ENCODE measurements at places on chromosomes 6 and 20. TPM values are rescaled to one million over a fixed set of nuclear protein-coding genes. Genes with fewer than 3 reads are reported as not detected.

GRCh38 chr6:11161031-11161956 lies 49.8 kb upstream of the ERVFRD-1 start:
- no peak for DNase-seq

- DNase-seq = peak; percentile 38
Measured at GRCh38 chr6:90288404-90288803, 8.2 kb downstream of the BACH2 start.

DNA sequence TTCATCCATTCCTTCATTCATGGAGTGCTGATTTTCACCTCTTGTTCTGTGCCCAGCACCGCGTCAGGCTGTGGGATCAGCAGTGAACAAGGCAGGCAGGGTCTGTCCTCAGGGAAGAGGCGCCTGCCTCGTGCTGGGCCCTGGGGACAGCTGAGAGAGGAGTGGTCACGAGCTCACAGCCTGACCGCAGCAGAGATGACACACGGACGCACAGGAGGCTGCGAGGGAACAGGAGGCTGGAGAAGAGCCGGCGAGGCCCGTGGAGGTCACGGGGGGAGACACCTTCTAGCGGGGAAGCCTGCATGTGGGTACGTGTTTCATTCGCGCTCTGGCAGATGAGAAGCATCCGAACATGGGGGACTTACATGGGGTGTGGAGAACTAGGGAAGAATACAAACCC lies 27.5 kb downstream of the PXDC1 start:
- no peak for DNase-seq

- no peak for DNase-seq
Measured at GRCh38 chr6:123908797-123909196, 105.1 kb downstream of the NKAIN2 start.

DNA sequence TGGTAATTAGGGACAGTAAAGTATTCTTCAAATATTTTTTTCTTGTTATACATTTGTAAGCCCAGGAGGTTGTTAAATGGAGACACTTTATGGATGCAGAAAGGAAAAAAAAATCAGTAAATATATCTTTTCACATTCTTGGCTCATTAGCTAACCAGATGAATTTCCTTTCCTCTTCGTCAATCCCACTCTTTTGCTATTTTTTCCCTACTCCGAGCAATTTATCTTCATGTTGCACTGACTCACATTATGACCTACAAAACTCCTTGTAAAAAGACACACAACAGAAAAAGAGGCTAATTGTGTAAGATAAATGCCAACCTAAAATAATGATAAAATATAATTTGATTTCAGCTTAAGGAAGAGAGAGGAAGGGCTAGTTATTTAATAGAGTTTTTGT lies 472.9 kb upstream of the ZNF337 start:
- no peak for DNase-seq

GRCh38 chr6:170305805-170306323 lies 694 bp upstream of the FAM120B start:
- DNase-seq = no peak

- no peak for DNase-seq
Measured at GRCh38 chr6:42368181-42368580, 83.5 kb downstream of the TRERF1 start.

- DNase-seq = no peak
Measured at GRCh38 chr6:13278164-13278563, 50.2 kb downstream of the TBC1D7 start.

- DNase-seq = no peak
Measured at GRCh38 chr6:89536231-89536630, 102.3 kb downstream of the LYRM2 start.

DNA sequence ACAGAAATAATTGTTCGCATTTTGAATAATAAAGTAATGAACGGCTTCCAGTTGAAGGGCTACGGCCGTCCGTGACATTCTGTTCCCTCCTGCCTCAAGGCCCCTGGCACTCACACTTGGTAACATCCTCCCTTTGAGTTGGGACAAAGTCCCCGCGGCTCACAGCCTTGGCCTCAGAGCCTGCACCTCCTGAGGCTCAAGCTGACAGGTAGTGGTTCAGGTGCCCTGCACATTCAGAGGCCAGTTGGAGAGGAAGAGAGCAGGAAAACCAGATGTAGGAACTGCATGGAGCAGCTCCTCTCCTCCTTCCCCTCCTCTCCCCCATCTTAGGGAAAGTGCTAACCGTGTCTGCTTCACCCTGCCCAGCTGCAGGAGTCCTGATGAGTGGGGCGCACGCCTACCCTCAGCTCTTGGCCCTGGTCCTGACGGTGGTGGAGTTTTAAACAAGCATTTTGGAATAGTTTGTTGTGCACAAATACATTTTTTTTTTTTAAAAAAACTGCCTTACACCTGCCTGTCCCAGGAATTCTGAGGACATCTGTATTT lies 393.1 kb downstream of the SMOC2 start:
- DNase-seq = no peak

DNA sequence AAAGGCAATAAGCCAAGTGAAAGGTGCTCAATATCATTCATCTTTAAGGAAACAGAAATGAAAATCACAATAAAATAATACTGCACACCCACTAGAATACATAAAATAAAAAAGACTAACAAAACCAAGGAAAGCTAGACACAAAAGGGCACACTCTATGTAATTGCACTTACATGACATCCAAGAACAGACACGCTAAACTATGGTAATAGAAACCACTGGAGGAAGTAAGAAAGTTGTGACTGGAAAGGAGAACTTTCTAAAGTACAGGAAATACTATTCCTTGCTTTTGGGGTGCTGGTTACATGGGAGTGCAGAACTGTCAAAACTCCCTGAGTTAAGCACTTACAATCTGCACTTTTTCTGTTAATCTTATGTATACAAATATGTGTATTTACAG lies 253.7 kb upstream of the RUNX2 start:
- no peak for DNase-seq

DNA sequence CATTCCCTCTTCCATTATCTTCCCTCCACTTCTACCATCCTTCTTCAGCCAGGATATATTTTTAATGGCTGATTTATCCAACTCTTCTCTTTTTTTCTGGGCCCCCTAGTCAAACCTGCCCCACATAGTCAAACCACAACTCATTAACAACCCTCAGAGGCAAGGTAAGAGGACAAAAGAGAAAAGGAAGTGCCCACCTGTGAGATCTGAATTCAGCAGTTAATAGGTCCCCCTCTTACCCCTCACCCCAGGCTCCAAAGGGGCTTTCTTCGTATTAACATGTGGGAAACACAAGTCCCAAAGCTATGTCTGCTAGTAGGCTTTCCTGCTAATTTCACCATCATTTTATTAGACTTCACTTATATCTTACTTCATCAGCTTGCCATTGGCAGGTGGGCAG lies 44.1 kb upstream of the TSPYL1 start:
- no peak for DNase-seq

DNA sequence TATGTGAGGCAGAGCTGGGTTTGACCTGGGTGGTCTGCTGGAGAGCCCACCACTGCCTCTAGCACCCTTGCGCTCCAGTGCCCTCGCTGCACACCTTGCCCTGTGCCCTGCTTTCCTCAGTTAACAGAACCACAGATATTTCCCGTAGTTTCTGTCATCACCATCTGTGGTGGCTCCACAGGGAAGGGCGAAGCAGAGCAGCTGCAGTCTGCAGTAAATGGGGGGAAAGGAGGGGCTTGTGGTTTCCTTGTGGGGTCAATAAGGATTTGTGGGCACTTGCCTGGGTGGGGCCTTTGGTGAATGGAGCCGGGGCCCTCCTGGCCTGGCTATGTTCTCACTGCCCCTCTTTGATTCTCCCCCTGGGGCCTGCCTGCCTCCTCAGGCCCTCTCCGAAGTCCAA lies 21.2 kb upstream of the CCDC167 start:
- no peak for DNase-seq

GRCh38 chr6:34793877-34794276 lies 2.0 kb downstream of the BLTP3A start:
- no peak for DNase-seq

DNA sequence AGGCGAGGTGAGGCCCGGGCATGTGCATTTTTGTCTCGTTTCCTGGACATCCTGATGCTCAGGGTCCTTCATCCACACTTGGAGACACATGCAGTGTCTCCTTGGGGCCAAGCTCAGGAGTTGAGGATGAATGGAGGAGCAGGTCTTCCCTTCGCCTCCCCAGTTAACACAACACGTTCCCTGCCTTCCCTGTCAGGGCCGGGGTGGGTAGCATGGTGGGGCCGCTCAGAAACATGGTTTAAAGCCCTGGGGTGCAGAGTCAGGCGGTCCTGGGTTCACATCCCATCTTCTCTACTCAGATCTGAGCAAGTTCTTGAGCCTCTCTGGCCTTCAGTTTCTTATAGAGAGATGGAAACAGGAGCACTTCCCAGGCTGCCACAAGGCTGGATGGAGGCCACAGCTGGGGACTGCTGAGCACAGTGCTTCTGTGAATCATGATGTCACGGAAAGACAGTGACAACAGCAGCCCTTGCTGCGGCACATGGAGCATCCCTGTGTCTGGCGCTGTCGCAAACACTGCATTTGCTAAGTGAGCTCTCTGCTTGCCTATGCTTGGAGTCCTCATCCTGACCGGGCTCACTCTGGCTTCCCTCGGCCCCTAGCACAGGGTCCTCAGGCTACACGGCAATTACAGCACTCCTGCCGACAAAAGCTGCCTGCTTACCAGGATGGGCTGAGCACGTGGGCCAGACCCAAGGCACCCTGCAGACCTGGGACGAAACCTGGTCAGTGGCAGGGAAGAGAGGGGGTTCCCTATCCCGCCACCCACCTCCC lies 45.6 kb upstream of the STX16 start:
- DNase-seq = no peak

DNA sequence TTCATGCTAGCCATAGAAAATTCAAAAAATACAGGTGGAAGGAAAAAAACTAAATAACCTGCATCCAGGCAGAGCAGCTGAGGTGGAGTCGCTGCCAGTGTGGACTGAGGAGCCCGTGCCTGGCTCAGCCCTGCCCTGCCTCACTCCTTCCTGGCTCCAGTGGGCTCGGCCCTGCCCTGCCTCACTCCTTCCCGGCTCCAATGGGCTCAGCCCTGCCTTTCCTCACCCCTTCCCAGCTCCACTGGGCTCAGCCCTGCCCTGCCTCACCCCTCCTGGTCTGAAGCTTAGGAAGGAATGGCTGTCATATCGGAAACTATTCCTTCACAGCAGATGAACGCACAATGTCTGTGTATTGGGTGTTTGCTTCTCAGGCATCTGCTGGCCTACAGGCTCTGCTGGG lies 142.1 kb downstream of the SMOC2 start:
- no peak for DNase-seq

- DNase-seq = no peak
Measured at GRCh38 chr6:136669299-136669699, 119.1 kb upstream of the MAP7 start.

DNA sequence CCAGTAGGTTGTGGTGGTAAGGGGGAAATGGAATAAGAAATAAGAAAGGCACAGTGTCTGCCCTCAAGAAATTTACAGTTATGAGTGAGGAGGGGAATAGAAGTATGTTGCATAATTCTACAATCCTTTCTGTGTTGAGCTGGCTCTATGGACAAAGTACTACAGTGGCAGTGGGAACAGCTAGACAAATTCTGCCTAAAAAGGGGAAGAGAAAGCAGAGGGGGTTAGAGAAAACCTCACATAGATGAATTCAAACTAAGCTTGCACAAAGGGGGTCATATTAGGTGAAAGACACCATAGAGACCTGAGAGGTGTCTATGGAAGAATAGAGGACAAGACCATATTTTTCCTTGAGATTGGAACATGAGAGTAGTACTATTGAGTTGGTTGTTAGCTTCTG lies 146.9 kb upstream of the VGLL2 start:
- no peak for DNase-seq

- no peak for DNase-seq
Measured at GRCh38 chr6:42791706-42792320, 10.0 kb downstream of the BICRAL start.

- DNase-seq = no peak
Measured at GRCh38 chr6:131776985-131777384, 30.8 kb upstream of the ENPP1 start.

DNA sequence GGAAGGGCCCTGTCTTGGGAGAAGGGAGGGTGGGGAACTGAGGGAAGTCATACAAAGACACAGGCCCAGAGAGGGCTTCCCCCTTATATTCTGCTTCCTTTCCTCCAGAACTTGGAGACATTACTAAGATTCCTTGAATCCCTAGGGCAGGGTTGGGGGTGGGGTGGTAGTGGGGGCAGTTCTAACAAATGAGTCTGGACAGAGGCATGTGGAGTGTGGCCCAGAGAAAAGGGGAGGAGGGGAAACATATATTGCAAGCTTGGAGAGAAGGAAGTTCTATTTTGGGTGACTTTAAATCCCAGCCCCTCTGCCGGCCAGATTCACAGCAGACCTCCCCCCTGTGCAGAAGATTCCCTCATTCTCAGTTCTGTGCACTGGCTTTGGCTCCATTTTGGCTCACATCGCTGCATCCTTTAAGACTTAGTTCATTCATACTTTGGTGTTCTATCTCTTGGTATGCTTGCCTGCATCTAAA lies 43.7 kb downstream of the DAAM2 start:
- DNase-seq = no peak

DNA sequence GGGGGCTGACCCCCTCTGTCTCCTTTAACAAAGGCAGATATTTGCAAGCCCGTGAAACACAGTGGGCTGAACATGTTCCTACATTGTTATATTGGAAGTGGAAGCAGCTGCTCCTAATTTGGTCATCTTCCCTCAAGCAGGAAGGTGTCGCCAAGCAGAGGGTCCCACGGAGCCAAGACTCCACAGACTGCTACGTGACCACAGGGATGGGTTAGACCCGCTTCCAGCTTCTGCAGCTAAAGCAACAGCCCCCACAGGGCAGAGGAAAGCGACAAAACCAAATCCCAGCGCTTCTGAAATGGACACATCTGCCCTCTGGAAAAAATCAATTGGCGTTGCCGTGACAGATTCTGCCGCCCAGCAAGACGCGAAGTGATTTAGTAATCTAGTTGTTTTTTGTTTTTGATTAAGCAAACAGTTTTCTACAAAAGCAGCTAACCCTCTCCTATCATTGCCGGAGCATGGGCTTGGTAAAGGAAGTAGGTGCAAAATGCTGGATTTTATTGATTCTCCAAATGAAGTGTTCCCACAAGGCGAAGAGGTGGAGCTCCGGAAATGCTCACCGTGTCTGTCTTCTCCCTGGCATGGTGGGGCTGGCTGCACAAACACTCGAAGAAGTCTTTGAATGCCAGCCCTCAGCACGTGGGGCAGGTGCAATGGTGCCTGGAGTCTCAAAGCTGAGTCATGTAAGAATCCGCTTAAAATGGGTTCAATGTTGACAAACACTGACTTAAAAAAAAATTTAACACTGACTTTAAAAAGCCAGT lies 79.4 kb upstream of the FRMD1 start:
- DNase-seq = no peak

ASIP gene
- not detected for total RNA-seq

CPNE5 gene
- 0.59 TPM for total RNA-seq

HTR1E gene
- total RNA-seq = not detected

WFDC5 gene
- total RNA-seq = not detected

EPPIN gene
- total RNA-seq = not detected

CAPN11 gene
- not detected for total RNA-seq

FAM184A gene
- 2.0 TPM for total RNA-seq

KIFC1 gene
- total RNA-seq = 51.6 TPM

KCNK16 gene
- not detected for total RNA-seq
